Stimulated activated CD4-positive, alpha-beta T cell treated with anti-CD3 and anti-CD28 coated beads, Interleukin-1b, Interleukin-23, amount 100 ng/mL, for 4 hours (primary cell): ENCODE measurements at places on chromosomes 5 and 9.

GRCh38 chr5:78504704-78505677 is 143.6 kb downstream of the LHFPL2 start:
- no peak for DNase-seq

DNA sequence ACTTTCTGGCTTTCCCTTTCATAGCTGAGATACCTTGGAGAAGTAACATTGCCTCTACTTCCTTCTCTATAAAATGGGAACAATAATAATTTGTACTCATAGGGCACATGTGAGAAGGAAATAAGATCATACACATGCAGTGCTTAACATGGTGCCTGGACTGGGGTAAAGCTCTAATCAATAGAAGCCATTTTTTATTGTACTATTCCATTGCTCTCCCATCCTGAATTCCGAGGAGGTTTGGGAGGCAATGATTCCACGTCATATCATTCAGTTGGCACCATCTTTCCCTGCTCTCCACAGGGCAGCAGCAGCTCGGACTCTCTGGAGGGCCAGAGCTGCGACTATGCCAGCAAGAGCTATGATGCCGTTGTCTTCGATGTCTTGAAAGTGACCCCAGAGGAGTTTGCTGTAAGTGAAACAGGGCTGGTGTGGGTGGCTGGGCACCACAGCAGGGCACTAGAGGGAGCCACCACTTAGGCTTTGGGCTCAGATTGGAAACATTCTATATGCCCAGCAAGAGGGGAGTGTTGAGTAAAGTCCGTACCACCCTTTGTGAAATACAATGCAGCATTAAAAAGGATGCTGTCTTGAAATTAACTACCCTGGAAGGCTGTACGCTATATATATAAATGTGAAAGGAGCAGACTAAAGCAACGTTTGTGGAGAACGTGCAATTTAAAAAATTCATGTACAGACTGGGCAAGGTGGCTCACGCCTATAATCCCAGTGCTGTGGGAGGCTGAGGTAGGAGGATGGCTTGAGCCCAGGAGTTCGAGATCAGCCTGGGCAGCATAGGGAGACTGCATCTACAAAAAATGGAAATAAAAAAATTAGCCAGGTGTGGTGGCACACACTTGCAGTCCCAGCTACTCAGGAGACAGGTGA is 51.2 kb downstream of the RALGPS1 start:
- DNase-seq, result peak; percentile 31

DNA sequence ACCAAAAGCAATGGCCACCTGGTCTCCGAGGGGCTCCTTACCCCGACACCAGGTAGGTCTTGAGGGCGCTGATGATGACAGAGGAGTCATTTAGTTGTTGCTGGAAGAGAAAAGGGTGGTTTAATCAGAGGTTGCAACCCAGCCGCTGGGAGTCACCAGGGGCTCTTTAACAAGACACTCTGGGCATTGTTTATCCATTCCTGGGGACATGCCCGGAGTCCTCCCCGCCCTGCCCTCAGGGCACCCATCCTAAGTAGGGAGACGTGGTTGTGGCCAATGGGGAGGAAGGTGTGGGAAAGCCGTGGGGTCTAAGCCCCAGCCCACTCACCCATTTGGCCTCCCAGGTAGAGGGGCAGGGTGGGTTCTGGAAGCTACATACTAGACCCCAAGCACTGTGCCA is 3.1 kb downstream of the PTGES2 start:
- DNase-seq, result no peak

- no peak for DNase-seq
These were observed at the start of gene PCDHGA2 for GRCh38 chr5:141338538-141339306. Gene PCDHGA2 (plus strand): TSS chr5:141338760.

DNA sequence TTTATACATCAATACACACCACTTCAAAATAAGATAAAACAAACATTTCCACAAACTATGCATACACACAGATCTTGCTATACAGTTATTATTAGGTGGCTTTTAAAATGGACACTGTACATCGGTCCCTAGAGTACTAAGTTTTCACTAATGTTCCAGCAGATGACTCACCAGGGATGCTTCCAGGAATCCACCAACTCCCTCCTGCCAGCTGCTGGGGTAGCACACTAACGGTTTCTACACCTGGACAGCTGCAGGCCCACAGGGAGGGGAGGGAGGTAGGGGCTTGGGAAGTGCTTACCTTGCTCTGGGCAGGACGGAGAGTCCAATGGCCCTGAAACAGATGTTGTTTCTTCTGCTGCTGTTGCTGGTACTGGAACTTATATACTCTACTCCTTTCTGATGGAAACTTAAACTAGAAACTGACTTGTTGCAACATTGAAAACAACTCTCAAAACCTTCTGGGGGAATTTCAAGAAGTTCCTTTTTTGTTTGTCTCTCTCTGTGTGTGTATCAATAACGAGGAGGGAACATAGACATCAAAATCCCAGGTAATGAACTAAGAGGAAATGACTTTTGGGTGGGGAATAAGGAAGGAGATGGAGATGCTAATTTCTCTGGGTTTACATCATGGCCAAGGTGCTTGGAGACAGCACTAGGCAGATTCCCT is at the start of gene IL12B:
IL12B (minus strand) TSS at position 357 of the 670 bp plus-strand sequence. CDS start 3,705 bp downstream, outside the sequence.
- DNase-seq, result no peak

GRCh38 chr5:132759114-132760048 is 12.2 kb downstream of the CCNI2 start:
- DNase-seq, result no peak
